Aorta (tissue), 5 donors: ENCODE measurements at places on chromosomes 2 and 18. TPM values are rescaled to one million over a fixed set of nuclear protein-coding genes. Genes with fewer than 3 reads are reported as not detected.

Gene PTPN4
- total RNA-seq, result 39.0 TPM

Gene LRRC30
- not detected for total RNA-seq

Gene CREG2
- 0.60 TPM for total RNA-seq

Gene MATN3
- 1.6 TPM for total RNA-seq

Gene CD226
- 3.1 TPM for total RNA-seq

Gene PPP1R1C
- total RNA-seq, result 1.6 TPM

Gene SCN3A
- 19.3 TPM for total RNA-seq

Gene SMAD7
- total RNA-seq, result 98.8 TPM

Gene SLC5A7
- not detected for total RNA-seq

Gene SERPINB12
- total RNA-seq, result not detected

- peaks cover 5% of the 10 kb centered on the region for H3K36me3 ChIP-seq
- no peak overlapping the region for H3K4me3 ChIP-seq
- no peak for DNase-seq
- H3K4me1 ChIP-seq, result peaks cover 4% of the 10 kb centered on the region
Observed at GRCh38 chr2:230765611-230766300, 53.1 kb downstream of the CAB39 start.

- no peaks in the 10 kb centered on the region for H3K4me1 ChIP-seq
- H3K36me3 ChIP-seq, result no peaks in the 10 kb centered on the region
- H3K27me3 ChIP-seq, result no peaks in the 10 kb centered on the region
- H3K27ac ChIP-seq, result no peak overlapping the region
Observed at GRCh38 chr2:82740527-82740926, 1718.6 kb downstream of the SUCLG1 start.

GRCh38 chr18:31884020-31884419 lies 58.9 kb downstream of the TRAPPC8 start:
- no peak overlapping the region for H3K4me3 ChIP-seq
- no peak for DNase-seq
- no peak overlapping the region for H3K27ac ChIP-seq
- no peaks in the 10 kb centered on the region for H3K27me3 ChIP-seq
- no peaks in the 10 kb centered on the region for H3K4me1 ChIP-seq

- no peak for DNase-seq
- peaks cover 2% of the 10 kb centered on the region for H3K36me3 ChIP-seq
- no peaks in the 10 kb centered on the region for H3K27me3 ChIP-seq
- H3K4me1 ChIP-seq, result no peaks in the 10 kb centered on the region
- H3K4me3 ChIP-seq, result no peak overlapping the region
Observed at GRCh38 chr2:182187130-182187529, 201.5 kb downstream of the PPP1R1C start.

- DNase-seq, result peak; percentile 92
- no peaks in the 10 kb centered on the region for H3K36me3 ChIP-seq
- H3K4me3 ChIP-seq, result peak overlapping the region; percentile 94
- H3K27me3 ChIP-seq, result no peaks in the 10 kb centered on the region
Observed at GRCh38 chr2:164840930-164841718, 499 bp downstream of the COBLL1 start.

DNA sequence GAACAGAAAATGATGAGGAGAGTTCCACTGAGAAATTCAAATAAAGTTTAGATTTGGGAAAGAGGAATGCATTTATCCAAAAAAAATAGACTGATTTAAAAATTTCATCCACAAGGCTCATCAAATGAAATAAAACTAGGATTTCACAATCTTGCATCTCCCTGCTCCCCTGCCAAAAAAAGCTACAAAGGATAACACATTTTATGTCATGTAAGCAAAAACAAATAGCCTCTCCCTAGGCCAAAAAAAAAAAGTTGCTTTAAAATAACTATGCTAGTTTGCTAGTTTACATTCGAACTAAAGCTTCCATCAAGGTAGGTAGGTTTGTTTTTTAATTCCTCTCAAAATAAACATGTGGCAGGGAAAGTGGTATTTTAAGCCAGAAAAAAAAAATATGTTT lies 465.5 kb upstream of the ID2 start:
- DNase-seq, result no peak
- no peaks in the 10 kb centered on the region for H3K27me3 ChIP-seq
- H3K4me3 ChIP-seq, result no peak overlapping the region
- H3K27ac ChIP-seq, result no peak overlapping the region

DNA sequence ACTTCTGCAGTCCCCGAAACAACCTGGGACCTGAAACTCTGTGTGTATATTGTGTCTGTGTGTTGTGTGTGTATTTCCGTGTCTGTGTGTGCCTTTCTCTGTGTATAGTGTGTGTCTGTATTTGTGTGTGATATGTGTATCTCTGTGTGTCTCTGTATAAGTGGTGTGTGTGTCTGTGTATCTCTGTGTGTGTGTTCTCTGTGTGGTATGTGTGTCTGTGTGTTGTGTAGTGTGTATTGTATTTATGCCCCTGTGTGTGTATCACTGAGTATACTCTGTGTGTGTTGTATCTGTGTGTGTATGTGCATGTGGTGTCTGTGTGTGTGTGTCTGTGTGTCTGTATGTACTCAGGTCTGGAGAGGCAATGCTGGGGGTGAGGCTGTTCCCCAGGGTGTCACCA lies 11.6 kb downstream of the CASP8 start:
- no peak overlapping the region for H3K27ac ChIP-seq
- H3K36me3 ChIP-seq, result no peaks in the 10 kb centered on the region
- no peak overlapping the region for H3K4me3 ChIP-seq
- H3K4me1 ChIP-seq, result no peaks in the 10 kb centered on the region
- no peaks in the 10 kb centered on the region for H3K27me3 ChIP-seq
- no peak for DNase-seq

DNA sequence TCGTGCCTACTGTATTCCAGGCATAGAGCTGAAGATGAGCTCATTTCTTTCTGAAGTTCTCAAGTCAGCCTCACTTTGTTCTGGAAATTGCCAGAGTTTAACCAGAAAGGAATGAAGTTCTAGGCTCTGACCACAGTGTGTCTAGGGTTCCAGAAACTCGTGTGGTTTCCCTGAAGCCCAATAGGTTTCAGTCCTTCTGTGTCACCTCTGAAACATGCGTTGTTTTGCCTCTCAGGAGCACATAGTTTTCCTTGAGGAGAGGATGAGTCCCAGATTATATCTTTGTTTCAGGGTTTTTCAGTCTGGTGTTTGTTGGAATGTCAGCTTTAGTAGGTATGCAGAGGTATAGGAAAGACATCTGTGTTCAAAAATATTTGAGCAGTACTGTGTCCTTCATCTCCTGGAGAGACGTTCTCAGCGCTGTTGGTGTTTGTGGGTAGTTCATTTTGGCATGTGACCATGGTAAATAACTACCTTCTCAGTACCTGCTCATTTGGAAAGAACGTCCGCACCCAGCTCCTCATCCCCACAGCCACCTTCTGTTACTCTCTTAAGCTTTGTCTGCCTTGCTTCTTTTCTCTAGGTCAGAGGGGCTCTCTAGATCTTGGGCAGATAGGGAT lies 56.6 kb downstream of the RALBP1 start:
- no peak for DNase-seq
- H3K4me3 ChIP-seq, result no peak overlapping the region
- no peaks in the 10 kb centered on the region for H3K36me3 ChIP-seq
- H3K27me3 ChIP-seq, result no peaks in the 10 kb centered on the region

DNA sequence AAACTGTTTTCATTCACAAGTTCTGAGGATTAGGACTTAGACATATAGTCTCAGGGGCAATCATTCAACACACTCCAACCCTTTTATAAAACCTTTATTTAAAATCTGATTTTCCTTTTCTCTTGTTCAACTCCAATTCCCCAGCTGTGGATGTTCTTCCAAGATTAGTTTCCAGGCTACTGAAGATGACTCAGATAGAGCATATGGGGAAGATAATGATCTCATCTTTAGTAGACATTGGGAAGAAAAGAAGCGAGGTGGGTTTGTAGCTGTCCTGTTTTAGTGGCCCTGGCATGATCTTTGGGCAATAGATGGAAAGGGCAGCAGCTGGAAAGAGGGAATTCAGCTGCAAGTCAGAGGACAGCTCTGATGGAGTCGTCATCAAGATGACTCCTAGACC lies 247.7 kb upstream of the CCDC68 start:
- no peak overlapping the region for H3K27ac ChIP-seq
- no peak for DNase-seq
- no peaks in the 10 kb centered on the region for H3K36me3 ChIP-seq
- no peaks in the 10 kb centered on the region for H3K27me3 ChIP-seq

DNA sequence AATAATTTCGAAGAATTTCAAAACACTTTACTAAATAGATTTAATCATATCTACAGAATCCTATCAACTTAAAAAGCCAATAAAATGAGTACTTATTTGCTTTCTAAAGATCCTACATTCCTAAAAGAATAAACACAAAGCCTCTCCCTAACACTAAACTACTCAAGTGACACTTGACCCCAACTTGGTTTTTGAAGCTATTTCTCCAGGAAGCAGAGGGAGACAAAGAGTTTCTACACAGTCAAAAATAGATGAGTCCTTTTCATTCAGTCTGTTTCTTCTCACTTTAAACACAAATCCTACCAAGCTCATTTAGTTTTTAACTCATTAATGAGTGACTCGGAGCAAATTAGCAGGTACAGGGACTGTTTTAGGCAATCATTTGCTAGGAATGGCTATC lies 2.1 kb downstream of the ATL2 start:
- H3K27me3 ChIP-seq, result no peaks in the 10 kb centered on the region
- no peak overlapping the region for H3K27ac ChIP-seq
- DNase-seq, result no peak
- H3K4me3 ChIP-seq, result no peak overlapping the region

DNA sequence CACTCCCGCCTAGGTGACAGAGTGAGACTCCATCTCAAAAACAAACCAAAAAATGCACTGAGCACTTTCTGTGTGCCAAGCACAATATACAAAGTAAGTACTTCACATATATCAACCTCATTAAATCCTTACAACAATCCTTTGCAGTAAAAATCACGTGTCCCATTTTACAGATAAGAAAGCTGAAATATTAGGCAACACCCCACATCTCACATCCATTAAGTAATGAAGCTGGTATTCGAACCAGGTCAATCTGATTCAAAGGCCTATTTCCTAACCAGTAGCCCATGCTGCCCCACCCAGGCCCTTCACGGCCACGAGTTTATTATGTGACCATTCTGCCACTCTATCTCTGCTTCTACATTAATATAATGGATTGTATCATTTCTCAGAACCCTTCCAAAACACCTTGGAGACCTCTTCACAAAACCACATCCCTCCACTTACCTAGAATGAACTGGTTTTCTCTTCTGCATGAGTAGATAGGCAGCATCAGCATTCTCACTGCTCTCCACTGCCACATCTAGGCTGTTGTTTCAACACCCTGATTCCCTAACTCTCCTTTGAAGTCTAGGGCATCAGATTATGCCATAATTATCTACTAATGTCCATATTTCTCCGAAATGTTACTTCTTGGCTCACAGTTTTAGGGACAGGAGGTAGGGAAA lies 3.1 kb upstream of the EXOC6B start:
- no peak overlapping the region for H3K4me3 ChIP-seq
- H3K4me1 ChIP-seq, result peaks cover 2% of the 10 kb centered on the region
- DNase-seq, result no peak
- no peak overlapping the region for H3K27ac ChIP-seq
- H3K27me3 ChIP-seq, result no peaks in the 10 kb centered on the region
- H3K36me3 ChIP-seq, result no peaks in the 10 kb centered on the region

- no peaks in the 10 kb centered on the region for H3K36me3 ChIP-seq
- no peaks in the 10 kb centered on the region for H3K27me3 ChIP-seq
- H3K4me3 ChIP-seq, result no peak overlapping the region
- peaks cover 4% of the 10 kb centered on the region for H3K4me1 ChIP-seq
- no peak for DNase-seq
Observed at GRCh38 chr2:71637736-71638135, 184.4 kb downstream of the DYSF start.

DNA sequence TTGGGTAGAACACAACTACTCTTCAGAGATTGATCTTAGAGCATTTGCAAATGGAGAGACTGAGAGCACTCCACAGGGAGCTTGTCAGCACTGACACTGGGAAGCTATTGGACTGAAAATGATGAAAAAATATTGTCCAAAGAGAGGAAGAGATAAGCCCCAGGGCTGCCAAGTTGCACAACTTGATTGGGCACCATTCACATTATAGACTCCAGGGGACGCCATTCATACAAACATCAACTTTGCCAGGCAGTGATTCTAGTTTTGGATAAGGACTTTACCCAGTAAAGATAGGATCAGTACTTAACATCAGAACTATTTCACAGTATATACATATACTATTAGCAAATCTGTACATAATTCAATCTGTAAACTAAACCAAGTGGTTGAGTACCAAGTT lies 79.6 kb upstream of the MYCN start:
- no peaks in the 10 kb centered on the region for H3K4me1 ChIP-seq
- H3K36me3 ChIP-seq, result no peaks in the 10 kb centered on the region
- DNase-seq, result no peak
- H3K27me3 ChIP-seq, result peaks cover 2% of the 10 kb centered on the region

- no peaks in the 10 kb centered on the region for H3K36me3 ChIP-seq
- H3K4me3 ChIP-seq, result no peak overlapping the region
- DNase-seq, result peak; percentile 47
- H3K27ac ChIP-seq, result no peak overlapping the region
Observed at GRCh38 chr2:1802469-1803216, 58.3 kb upstream of the PXDN start.

- H3K4me3 ChIP-seq, result no peak overlapping the region
- no peaks in the 10 kb centered on the region for H3K4me1 ChIP-seq
- DNase-seq, result no peak
- H3K27ac ChIP-seq, result no peak overlapping the region
- H3K36me3 ChIP-seq, result no peaks in the 10 kb centered on the region
Observed at GRCh38 chr2:147382322-147382948, 462.4 kb upstream of the ACVR2A start.

- DNase-seq, result peak; percentile 16
- no peak overlapping the region for H3K4me3 ChIP-seq
- H3K4me1 ChIP-seq, result no peaks in the 10 kb centered on the region
- no peaks in the 10 kb centered on the region for H3K27me3 ChIP-seq
Observed at GRCh38 chr2:70161069-70161534, 29.7 kb downstream of the C2orf42 start.
